ENCODE measurements at places on chromosomes 16 and 17.
A peak's percentile ranks its signal among the peaks of the same experiment; 100 is the strongest.

- DNase-seq, result no peak
Measured at GRCh38 chr16:10923650-10924214, 18.5 kb downstream of the DEXI start.

DNA sequence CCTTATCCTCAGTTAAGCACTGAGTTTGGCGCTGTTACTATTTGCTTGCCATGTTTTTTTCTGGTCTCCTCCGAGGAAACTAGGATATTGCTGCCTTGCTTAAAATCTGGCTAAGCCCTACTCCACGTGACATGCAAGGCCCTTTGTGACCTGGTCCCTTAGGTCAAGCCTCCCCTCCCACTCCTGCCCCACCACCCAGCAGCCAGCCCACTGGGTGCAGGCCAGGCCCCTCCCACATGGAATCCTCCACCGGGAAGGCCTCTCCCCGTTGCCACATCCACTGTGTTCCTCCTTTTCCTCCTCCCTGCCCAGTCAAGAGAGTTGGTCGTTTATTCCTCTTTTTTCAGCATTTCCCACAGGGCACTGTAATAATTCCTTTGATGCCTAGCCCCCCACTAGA, 16.2 kb downstream of the PSMD3 start:
- DNase-seq, result no peak

- peak; percentile 63 for DNase-seq
Measured at GRCh38 chr17:74923538-74924249, 379 bp upstream of the OTOP2 start.

DNA sequence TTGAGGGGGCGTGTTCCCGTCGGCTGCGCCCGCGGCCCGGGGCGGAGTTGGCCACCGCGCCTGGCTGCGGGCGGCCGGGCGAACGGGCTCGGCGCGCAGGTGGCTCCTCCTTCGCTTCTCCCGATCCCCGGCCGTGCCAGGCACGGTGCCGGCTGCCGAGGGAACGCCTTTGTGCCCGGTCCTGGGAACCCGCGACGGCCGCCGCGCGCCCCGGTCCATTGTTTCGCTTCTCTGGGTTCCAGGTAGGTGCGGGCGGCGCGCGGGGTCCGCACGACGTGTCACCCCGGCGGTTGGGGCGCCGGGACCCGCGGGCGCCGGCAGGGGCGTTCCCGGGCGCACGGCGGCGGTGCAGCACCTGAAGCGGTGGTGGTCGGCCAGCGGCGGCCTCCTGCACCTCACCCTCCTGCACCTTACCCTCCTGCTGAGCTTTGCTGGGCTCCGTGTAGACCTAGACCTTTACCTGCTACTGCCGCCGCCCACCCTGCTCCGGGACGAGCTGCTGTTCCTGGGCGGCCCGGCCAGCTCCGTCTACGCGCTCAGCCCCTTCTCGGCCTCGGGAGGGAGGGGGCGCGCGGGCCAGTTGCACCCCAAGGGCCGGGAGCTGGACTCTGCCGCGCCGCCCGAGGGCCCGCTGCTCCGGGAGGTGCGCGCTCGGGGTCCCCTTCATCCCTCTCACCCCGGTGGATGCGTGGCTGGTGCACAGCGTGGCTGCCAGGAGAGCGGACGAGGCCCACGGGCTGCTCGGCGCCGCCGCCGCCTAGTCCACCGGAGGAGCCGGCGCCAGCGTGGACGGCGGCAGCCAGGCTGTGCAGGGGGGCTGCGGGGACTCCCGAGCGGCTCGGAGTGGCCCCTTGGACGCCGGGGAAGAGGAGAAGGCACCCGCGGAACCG, 99.9 kb downstream of the EFCAB13 start:
- no peak for DNase-seq

DNA sequence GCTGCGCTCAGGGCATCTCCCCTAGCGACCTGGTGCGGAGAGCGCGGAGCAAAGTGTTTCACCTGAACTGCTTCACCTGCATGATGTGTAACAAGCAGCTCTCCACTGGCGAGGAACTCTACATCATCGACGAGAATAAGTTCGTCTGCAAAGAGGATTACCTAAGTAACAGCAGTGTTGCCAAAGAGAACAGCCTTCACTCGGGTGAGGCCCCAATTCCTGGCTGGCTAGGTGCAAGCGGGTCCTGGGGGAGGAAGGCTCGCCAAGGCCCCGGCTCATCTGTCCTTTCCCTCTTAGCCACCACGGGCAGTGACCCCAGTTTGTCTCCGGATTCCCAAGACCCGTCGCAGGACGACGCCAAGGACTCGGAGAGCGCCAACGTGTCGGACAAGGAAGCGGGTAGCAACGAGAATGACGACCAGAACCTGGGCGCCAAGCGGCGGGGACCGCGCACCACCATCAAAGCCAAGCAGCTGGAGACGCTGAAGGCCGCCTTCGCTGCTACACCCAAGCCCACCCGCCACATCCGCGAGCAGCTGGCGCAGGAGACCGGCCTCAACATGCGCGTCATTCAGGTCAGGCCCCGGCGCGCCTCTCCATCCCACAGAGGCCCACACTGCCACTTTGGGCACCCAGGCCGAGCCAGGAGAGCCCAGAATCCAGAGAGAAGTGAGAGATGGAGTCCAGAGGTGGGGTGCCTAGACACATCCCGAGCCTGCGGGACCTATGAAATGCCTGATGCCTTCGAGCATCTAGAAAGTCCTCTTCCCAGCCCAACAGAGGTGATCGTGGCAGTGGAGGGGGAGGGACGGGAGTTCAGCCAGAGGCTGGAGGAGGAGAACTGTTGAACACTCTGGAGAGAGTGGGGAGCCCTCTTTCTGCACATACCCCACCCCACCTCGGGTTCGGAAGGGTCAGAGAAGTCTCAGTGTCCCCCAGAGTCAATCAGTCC, 3.3 kb downstream of the LHX1 start:
- no peak for DNase-seq

DNA sequence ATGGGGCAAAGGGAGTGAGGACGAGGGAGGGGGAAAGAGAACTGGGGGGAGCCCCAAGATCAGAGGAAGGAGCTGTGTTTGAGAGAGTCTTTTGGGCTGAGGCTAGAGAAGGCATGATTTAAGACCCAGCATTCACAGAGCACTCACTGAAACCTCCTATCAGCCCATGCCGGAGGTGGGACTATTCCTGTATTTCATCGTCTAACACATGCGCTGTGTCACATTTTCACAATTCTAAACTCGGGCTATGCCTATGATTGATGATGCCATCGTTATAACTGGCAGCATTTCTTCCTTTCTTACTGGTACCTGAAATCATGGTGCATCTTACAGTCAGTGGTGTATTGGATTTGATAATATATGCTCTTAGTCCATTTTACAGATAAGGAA, 3.5 kb downstream of the FAM171A2 start:
- DNase-seq, result no peak

- DNase-seq, result no peak
Measured at GRCh38 chr17:72430611-72431432, 310.0 kb downstream of the SOX9 start.

DNA sequence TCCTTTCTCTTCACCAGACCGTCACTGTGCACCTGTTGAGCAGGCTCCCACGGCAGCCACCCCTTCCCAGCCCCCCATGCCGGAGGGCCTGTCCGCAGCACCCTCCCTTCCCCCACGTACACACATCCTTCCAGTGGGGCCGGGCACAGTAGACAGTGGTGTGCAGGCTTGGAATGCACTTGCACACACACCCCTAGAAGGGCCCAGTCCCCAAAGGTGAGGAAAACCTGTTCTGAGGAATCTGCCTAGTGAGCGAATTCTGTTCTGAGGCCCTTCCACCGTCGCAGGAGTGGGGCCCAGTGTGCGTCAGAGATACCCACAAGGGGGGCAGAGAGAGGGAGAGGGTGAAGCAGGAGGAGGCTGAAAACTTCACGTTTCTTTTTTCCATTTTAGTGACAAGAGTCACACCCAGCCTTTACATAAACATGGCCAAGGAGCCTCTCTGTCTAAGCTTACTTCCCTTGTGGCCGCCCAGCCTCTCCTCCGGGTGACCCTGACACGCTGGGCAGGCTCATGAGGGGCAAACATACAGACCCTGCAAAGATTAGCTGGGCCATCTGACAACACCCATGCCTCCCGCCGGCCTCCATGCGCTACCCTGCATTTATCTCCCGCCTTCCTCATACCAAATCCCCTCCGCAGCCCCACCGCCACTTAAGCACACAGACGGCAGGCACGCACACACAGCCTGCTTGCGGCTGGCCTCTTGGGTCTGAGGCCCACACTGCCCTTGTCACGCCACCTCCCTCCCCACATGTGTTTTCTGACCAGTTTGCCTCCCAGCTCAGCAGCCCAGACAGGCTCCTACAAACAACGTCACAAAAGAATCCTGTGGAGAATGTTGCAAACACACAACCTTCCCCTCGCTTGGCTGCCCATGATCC, 1.8 kb downstream of the ZBTB4 start:
- DNase-seq, result no peak

DNA sequence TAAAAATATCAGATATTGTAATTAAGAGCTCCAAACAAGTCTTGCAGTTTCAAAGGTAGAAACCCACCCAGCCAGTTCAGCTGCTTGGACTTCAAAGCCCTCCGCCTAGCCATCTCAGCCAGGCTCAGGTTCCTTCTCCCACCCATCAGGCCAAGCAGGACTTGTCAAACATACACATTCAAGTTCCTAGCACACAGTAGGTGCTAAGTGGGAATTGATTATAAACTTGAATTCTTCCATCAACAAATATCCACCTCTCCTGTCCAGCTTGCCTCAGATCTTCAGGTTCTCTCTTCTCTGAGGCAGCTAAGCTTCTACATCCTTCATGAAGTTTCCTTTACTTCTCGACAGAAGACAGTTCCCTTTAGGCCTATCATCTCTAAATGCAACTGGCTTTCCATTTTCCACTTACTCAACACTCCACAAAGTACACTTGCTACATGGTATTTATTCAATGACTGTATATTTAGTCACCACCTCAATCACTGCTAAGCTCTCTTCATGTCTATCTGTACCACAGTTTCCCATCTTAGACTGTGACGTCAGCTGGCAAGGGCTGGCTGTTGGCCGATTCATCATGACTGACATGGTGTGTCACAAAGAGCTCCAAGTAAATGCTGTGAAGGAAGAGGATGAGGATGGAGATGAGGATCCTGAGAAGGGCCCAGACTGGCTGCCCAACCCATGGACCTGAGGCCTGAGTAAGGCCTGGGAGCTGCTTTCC, 13.3 kb upstream of the COG7 start:
- DNase-seq, result no peak

DNA sequence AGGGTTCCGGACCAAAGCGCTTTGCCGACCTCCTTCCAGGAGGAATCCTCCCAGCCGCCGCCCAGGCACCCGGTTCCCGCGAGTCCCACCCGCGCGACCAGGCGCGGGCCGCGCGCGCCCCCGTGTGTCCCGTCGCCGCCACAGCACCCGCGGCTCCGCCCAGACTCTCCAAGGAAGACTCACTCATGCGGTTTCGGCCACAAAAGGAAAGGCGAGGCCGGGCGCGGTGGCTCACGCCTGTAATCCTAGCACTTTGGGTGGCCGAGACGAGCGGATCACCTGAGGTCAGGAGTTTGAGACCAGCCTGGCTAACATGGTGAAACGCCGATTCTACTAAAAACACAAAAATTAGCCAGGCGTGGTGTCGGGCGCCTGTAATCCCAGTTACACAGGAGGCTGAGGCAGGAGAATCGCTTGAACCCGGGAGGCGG, 3.5 kb upstream of the PKMYT1 start:
- DNase-seq, result peak; percentile 43

- DNase-seq, result no peak
Measured at GRCh38 chr17:55580596-55581133, 69.4 kb upstream of the SMIM36 start.

GRCh38 chr17:35931794-35932425, 1.3 kb upstream of the RDM1 start:
- DNase-seq, result no peak

DNA sequence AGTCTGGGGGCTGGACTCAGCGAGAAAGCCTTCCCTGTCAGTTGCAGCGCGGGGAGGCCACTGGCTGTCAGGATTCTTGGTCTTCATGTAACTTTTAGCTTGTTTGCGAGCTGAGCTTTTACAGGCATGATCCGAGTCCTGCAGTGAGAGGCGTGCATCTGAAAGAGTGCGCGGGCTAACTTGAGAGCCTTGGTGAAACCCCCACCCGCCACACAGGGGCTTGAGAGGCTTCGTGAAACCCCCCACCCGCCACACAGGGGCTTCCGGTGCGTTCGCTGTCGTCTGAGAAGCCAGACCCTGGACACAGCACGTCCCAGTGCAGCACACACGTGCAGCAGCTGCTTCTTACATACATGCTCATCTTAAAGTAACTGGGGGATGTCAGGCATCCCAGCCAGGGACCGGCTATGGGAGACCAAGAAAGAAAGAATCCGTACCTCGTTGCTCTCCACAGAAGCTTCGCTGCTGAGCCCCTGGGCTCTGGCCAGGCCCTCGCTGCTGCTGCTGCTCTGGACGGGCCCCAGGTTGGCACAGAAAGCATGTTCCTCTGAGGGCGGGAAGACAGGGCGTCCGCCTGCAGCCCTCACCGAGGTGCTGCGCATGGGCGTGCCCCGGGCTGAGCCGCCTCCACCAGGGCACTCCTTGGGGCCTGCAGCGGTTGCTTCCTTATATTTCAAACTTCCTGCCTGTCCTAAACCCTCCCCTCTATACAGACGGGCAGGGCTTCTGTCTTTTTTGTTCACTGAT, 7.8 kb downstream of the NUDT16L1 start:
- DNase-seq, result no peak

DNA sequence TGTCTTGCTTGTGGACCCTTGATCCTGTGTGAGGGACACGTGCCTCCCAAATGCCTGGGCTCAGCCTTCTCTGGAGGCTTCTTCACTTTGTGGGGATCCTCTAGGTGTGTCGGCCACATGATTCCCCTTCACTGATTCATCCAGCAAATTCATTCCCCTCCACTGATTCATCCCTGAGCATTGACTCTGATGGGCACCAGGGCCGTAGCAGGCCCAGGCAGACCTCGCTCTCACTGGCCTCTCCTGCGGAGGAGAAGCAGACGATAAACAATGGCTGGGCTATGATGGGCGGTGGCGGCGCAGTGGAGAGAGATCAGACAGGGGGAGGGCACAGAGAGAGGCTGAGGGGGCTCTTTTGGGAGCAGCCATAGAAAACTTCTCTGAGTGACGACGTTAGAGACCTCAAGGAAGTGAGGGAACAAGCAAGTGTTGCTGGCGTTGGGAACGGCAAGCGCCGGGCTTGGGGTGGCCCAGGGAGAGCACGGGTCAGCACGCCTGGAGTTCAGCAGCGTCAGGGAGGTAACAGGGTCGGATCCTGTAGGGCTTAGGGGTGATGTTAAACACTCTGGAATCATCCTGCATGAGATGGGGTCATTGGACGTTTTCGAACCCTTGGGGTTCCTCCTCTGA, 17.5 kb upstream of the RPTOR start:
- DNase-seq, result no peak

- DNase-seq, result no peak
Measured at GRCh38 chr16:31704138-31704537, 169.5 kb upstream of the ZNF267 start.

- DNase-seq, result no peak
Measured at GRCh38 chr16:50593410-50594150, 45.4 kb downstream of the NKD1 start.

- no peak for DNase-seq
Measured at GRCh38 chr17:81254955-81255717, 16.0 kb downstream of the NDUFAF8 start.

DNA sequence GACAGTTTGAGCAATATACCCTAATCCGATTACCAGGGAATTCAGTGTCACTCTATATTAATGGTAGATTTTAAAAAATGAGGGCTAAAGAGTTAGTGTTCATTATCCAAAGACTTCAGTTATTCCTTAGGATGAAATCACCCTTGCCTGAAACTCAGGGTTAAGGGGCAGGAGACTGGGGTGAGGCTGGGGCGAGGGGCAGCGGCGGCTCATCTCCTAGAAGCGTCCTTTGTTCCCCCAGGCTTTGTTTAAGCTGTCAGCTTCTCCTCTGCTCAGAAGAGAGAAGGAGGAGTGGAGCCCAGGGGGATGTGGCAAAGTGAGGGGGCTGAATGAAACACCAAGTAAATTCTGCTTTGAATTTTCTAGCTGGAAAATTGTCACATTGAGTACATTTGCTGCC, 117.7 kb upstream of the ELAC2 start:
- no peak for DNase-seq

- peak; percentile 44 for DNase-seq
Measured at GRCh38 chr17:67221062-67221998, 23.7 kb downstream of the HELZ start.
